ENCODE measurements at places on chromosomes 3 and 15.

GRCh38 chr3:161371441-161372320 is at the start of gene SPTSSB:
TSS of gene SPTSSB (minus strand) at chr3:161371517. CDS start at chr3:161346323, 25,194 bp downstream.
- no peak for DNase-seq

DNA sequence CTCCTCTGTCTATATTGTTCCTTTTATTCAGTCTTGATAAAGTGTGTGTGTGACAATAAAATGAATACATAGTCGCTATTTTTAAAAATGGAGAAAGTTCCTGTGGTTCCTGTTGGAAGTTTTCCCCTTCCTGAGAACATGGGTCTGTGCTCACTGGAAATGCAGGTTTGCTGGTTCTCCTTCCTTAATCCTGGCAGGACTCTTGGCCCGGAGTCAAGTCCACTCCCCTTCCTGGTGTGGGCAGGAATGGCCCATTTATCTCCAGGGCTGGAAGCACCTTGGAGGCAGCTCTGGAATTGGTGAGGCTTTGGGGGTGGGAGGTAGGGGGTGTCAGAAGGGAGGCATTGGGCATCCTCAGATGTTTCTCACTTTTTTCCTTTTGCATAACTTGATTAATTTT is 30.1 kb downstream of the FOXL2 start:
- DNase-seq: no peak

GRCh38 chr3:194215392-194215791 is 79.4 kb downstream of the HES1 start:
- DNase-seq: no peak

DNA sequence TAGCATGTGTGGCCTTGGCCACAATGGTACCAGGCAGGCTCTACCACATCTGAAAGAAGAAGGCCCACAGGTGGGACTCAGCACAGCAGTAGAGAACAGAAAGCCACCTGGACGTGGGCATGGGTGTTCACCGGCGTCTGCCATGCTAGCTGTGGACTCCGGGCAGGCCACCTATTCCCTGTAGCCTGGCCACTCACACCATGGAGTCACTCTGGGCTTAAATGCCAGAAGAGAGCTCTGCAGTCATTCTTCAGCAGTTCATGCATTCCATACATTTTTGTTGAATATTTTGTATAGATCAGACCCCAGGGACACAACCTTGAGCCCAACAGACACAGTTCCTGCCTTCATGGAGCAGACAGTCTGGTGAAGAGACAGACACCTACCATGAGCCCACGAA is 138.6 kb downstream of the SRGAP3 start:
- no peak for DNase-seq

DNA sequence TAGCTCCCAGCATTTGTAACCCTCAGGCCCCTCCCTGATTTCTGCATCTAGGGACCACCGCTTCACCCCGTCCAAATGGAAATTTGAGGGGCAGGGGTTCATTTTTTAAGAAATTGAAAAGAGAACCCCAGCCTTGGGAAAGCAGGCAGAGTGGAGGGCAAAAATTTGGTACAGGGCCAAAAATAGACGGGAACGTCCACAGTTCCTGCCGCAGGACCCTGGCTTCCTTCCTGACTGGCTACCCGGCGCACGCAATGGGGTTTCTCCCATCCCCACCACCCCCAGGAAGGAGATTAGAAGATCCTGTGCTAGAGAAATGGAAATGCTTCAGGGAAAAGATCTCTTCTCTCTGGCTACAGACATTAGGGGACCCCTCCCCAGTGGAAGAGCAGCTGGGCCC is 20.9 kb downstream of the GP9 start:
- DNase-seq: no peak

GRCh38 chr15:85312486-85312885 is 67.9 kb upstream of the AKAP13 start:
- DNase-seq: no peak

GRCh38 chr3:61448378-61448777 is 113.0 kb upstream of the PTPRG start:
- DNase-seq: no peak

- no peak for DNase-seq
Observed at GRCh38 chr15:74175271-74176191, 2.0 kb downstream of the ISLR start.

- DNase-seq: no peak
Observed at GRCh38 chr3:194731506-194732073, 45.9 kb downstream of the FAM43A start.

- DNase-seq: no peak
Observed at GRCh38 chr3:40504636-40505430, 1.0 kb upstream of the ZNF620 start.

- no peak for DNase-seq
Observed at GRCh38 chr3:58012302-58012701, 4.1 kb downstream of the FLNB start.

DNA sequence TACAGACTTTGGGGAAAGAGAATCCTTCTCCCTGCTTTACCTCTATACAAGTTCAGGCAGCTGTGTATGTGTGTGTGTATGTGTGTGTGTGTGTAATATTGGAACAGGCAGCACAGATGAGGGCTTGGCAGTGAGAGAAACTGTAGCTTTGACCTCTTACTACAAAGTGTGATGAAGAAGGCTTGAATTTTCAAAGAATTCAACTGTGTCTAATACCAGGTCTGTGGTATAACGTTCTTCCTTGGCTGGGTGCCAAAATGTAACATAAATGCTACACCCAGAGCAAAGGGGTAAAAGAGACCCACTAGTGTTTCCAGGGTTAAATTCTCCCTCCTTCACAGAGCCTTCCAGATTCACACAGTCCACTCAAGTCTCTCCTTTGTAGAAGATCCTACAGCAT is 51.1 kb downstream of the CHST2 start:
- no peak for DNase-seq

- no peak for DNase-seq
Observed at GRCh38 chr15:56820333-56820732, 87.0 kb upstream of the ZNF280D start.

GRCh38 chr3:114884213-114884923 is 262.7 kb downstream of the ZBTB20 start:
- DNase-seq: no peak

DNA sequence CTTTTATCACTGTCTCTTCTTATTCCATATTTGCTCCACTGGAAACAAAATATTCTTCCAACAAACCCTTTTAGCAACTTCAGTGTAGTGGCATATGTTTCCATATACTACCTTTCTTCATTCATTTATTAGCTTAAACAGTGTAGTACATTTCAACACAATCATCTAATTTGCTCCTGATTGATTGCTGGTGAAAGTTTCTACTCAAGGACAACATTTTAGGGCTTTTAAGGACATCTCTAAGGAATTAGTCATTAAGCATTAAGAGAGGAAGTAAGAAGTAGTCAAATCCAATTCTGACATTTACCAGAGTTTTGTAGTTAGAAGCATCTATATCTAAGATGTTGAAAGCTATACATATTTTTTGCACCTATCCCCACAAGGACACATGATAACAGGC is 55.8 kb downstream of the RSRC1 start:
- no peak for DNase-seq

DNA sequence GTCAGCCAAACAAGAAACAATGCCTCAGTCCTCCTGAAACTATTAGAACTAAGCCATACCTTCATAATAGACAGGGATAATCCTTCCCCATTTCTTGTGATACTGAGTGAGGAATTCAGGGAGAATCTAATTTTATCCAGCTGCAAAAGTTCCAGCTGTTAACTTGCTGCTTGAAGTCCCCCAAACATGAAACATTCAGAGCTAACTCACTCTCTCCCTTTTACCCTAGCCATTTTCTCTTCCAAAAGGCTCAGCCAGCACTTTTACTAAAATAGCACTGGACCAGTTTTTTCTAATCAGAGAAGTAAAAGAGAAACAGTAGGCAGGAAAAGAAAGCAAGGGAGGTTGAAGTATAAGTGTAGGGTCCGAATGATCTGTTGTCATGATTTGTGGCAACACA is 268.1 kb downstream of the TAFA4 start:
- no peak for DNase-seq

GRCh38 chr3:138939561-138940241 is 7.2 kb downstream of the FOXL2 start:
- DNase-seq: no peak

- no peak for DNase-seq
Observed at GRCh38 chr3:157594413-157594812, 91.2 kb upstream of the VEPH1 start.

DNA sequence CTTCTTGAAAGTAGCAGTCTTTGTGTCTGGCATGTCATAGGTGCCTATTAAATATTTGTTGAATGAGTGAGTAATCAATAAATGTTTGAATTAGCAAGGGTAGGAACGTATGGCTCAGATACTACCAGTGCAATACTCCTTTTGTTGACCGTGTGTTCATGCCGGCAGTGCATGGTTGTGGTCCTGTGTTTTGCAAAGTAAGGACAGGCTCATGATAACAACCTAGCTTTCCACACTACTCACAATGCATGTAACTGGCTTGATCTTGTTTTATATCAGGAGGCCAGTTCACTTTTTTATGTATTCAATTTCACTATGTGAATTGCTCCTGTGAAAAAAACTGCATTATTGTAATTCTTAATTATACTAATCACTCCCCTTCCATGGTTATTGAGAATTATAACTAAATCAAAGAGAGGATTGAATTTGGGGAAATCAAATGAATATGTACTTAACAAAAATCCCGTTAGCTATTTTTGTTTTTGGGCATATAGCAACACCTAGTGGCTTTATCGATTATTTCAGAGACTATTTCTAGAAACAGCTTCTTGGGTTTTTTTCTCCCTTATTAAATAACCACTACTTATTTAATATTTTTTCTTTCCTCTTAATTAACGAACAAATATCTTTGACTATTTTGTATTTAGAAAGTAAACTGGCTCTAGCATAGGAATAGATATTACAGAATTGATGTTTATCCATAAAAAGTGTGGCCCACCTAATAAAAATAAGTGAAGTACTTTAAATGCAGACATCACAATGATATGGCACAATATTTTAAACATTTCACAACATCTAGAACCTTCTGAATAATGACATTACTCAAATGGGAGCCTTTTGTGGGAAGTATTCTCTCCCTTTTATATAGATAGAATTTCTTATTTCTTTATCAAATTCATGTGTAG is 218.5 kb downstream of the BBX start:
- no peak for DNase-seq

DNA sequence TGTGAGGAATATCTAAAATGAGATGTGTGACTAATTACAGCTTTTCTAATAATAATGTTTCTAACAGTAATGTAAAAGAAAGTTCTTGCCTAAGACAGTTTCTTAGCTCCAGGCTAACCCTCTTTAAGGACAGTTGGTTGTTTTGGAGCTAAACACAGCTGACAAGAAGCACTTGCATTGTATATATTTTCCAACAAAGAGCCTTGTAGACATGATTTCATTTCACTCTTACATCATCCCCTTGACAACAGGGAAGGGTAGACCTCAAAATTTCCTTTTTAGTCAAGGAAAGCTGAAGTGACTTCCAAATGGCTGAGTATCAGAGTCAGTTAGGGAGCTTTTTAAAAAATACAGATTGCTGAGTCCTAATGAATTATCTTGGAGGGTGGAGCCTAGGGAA is 4.1 kb downstream of the ARID3B start:
- DNase-seq: no peak

- DNase-seq: no peak
Observed at GRCh38 chr3:29339016-29339833, 58.4 kb downstream of the RBMS3 start.

GRCh38 chr15:78206326-78207109 is 27.8 kb downstream of the ACSBG1 start:
- no peak for DNase-seq

GRCh38 chr3:20743553-20744321 is 557.7 kb upstream of the SGO1 start:
- no peak for DNase-seq

DNA sequence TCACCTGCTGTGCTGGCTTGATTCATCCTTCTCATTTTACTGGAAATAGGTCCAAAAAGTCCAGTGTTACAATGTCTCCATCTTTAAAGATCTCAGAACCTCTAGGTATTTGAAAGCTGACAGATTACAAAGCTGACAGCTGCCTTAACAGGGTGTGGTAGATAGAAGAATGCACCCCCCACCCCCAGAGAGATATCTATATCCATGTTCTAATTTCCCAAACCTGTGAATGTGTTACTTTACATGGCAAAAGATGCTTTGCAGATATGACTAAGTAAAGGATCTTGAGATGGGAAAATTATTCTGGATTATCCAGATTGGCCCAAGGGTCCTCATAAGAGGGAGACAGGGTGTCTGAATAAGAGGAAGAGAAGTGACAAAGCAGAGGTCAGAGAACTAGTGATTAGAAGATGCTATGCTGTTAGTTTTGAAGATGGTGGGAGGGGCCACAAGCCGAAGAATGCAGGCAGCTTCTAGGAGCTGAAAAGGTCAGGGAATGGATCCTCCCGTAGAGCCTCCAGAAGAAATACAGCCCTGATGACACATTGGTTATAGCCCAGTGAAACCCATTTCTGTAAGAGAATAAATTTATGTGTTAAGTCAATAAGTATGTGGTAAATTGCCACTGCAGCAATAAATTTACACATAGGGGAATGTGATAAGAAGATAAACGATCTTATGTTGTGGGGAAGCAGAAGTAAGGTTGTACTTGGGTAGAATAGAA is 21.5 kb upstream of the FSTL1 start:
- DNase-seq: no peak

DNA sequence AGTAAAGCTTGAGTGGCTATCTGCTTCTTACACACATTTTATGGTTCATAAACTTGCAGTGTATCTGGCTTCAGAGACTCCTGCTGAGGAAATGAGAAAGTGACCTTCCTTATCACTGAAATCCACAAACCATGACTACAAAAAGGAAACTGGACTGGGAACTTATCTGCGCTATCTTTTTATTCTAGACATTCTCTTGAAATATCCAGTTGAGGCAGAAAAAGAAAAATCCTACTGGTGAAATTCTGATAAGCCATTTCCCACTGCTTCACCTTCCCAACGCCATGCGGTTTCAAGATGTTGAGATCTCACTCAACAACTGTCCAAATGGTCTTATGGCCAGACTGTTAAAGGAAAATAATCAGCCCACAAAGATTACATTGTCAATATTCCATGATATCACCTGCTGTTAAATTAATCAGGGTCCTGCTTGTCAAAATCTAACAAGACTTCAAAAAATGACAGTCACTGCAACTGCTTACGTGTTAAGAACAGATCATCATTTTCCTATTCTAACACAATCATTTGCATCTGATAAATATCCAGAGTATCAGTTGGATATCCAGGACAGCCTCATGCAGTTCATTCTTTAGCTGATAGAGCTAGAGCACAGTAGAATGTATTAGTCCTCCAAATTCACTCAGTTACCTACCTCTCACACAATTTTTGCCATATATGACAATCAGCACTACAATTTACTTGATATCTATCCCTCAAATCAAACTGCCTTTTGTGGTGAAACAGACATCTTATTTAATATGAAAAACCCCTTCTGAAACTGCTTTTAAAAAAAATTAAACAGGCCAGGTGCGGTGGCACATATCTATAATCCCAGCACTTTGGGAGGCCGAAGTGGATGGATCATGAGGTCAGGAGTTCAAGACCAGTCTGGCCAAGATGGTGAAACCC is 538.1 kb downstream of the MAGI1 start:
- DNase-seq: no peak

- DNase-seq: no peak
Observed at GRCh38 chr3:47261301-47261700, 21.3 kb downstream of the KIF9 start.

DNA sequence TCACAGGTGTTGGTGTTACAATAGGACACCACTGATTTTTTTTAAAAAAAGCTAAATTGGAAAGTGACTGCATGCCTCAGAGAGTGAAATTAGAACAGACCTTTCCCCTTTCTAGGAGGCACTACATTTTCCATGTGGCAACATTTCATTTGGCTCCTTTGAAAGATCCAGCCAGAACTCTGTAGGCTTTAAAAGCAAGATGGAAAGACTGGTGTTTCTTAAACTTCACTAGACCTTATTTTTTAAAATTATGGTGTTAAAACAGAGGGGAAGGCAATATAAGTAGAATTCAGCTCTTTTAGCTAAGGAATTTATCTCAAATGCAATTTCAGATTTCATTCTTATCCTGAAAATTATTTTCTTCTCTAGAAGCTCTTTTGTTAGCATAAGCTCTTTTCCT is 317.6 kb upstream of the TGFBR2 start:
- no peak for DNase-seq

Data from stimulated activated CD8-positive, alpha-beta memory T cell treated with anti-CD3 and anti-CD28 coated beads, Interleukin-7, amount 100 ng/mL, for 48 hours (primary cell).